SHP77 (cell line): ENCODE measurements at places on chromosomes 12 and 14.

DNA sequence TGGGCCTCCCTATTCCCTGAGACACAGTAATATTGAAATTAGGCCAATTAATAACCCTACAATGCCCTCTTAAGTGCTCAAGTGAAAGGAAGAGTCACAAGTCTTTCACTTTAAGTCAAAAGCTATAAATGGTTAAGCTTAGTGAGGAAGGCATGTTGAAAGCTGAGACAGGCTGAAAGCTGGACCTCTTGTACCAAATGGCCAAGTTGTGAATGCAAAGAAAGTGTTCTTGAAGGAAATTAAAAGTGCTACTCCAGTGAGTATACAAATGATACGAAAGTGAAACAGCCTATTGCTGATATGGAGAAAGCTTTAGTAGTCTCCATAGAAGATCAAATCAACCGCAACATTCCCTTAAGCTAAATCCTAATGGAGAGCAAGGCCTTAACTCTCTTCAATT, 140.8 kb downstream of the PTCSC3 start:
- no peak for DNase-seq

GRCh38 chr12:102542816-102543440, 62.6 kb upstream of the IGF1 start:
- no peak for DNase-seq

DNA sequence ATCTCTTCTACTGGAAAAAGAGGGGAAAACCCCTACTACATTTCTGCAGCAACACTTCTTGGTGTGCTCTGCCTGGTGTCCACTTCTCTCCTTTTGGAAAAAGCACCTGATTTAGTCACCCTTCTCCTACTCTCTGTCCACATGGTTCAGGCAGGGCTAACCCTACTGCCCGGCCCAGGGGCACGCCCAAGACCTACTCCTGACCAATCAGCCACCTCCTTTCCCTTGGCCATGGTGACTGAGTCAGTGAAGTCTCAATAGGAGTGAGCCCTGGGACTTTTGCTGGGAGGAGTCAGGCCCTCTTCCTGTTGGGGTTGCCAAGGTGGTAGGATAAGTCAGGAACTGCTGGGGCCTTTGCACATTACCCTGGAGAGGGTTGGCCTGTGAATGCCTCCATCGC, 52.5 kb upstream of the MYL2 start:
- no peak for DNase-seq

DNA sequence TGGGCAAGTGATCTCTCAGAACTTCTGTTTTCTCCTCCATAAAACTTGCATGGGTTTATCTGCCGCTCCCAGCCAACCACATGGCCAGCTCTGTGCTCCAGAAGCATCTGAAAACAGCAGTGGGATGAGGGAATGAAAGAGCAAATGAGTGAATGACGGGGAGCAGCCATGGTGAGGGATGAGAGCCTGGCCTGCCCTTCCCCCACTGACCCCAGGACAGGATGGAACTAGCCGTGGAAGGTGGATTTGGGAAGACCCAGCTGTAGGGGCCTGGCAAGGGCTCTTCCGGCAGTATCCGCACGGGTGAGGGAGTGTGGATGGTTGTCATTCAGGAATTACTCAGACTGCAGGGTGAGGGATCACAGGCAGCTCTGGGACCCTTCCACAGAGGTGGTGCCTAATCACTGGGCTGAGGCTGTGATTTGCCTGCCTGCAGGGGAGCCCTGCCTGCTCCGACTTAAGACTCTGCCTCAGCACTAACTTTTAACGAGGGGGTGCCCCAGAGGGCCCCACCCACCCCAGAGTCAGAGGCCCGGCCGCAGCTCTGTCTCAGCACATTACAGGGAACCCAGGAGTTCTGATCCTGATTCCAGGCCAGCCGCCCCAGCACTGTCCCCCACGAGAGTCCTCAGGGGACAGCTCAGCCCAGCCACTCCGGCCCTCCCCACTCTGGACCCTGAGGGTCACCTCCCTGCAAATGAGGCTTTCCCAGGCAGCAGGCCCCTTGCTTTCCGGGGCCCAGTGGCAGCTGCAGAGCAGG, 136.8 kb upstream of the C14orf180 start:
- no peak for DNase-seq

DNA sequence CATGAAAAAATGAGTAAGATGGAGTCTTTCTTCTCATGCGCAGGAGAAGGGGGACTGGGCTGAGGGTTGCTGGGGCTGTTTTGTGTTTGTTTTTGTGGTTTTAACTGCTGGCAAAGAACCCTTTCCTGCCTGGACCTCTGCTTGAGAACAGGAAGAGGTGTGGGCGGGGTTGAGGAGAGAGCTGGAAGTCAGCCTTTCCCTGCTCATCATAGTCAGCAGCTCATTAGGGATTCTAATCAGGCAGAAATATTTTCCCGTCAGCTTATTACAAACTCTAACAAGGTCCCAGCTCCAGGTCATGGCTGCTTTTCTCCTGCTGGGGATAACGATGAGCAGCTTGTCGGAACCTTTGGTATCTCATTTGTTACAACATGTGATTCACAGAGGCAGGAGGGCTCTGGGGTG, 185.0 kb upstream of the NRXN3 start:
- DNase-seq: no peak

DNA sequence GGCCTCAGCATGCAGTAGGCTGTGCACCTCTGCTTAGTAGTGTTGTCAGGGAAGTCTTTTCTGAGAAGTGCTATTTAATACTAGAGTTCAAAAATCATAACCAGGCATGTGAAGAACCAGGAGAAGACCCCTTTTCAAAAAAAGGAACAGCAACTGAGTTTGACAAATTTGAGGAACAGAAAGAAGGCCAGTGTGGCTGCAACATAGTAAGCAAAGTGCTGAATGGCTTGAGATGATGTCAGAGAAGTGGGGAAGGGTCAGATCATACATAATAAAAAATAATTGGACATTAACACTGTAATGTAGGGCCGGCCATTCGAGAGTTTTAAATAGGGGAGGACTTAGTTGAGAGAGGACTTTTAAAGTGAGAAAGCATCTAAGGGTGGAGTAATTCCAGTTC, 11.1 kb upstream of the CNTN1 start:
- DNase-seq: no peak

GRCh38 chr12:48972952-48973483, 1.5 kb upstream of the WNT10B start:
- DNase-seq: no peak

GRCh38 chr12:46915836-46916235, 90.0 kb upstream of the SLC38A4 start:
- no peak for DNase-seq

GRCh38 chr12:95648990-95649791, 97.9 kb upstream of the USP44 start:
- no peak for DNase-seq

- DNase-seq: no peak
Measured at GRCh38 chr12:52977170-52977569, 28.3 kb downstream of the KRT18 start.

DNA sequence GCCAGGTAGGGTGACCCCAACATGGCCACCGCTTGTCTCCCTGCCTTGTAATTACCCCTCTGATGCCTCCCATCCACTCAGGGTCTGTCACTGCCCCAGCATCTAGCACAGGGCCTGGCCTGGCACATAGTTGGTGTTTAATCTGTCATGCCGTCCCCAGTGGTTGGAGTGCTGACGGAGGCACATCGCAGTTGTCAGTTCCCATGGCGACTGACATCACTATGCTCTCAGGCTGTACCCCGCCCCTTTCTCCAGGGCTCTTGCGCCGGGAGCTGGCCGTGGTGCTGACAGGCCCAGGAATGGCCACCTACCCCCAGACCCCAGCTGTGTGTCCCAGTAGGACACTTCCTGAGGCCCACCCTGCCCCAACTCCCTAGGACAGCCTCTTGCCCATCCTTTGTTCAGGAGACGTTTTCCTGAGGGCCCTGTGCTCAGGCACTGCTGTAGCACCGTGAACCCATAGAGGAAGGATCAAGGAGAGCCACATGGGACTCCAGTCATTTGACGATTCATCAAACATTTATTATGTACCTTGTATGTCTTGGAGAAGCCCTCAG, 23.0 kb downstream of the FAM222A start:
- no peak for DNase-seq

- DNase-seq: no peak
Measured at GRCh38 chr14:101463566-101464171, 97.6 kb upstream of the DIO3 start.

DNA sequence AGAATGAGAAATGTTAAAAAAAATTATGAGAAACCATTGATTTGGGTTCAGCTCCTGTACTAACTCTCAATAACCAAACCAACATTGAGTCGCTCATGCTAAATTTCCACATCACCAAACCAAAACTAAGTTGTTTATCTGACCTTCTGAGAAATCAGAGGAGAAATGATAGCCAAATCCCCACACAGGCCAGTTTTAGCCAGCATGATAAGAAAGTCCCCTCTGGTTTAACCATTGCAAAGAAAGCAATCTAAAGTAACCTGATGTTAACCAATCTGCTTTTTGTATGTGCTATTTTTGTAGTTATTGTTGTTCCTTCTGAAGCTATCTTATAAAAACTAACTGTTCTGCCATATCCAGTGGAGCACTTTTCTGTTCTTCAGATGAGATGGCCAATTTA, 599.7 kb downstream of the SLC16A7 start:
- no peak for DNase-seq

DNA sequence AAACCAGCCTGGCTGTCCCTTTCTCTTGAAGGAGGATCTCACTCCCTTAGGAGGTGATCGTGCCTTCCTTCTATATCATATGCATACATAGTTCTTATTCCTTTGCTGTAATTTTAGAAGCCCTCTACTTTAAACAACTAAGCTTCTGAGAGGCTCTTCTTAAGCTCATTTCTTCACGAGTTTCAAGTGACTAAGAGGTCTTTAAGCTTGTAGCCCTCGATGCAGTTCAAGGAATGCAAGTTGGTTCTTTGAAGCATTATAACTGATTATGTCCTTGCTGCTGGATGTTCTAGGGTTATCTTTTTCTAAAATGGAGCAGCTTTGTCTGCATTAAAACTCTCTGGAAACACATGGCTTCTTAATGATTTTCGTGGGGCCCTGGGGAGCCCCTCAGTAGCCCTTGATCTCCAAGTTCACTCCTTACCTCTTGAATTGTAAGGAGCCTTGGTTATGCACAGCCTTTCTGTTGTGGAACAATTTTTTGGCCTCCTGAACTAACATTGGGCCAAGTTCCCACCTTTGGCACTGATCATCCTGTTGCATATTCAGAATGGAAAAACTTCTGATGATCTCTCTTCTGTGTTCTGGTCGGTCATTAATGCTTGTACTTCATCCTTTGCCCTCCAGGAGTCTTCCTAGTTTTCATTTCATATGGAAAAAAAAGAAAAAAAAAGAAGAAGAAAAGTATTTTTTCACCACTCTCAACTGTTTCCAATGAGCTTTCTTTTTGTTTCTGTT, 12.6 kb downstream of the RASSF8 start:
- DNase-seq: no peak

DNA sequence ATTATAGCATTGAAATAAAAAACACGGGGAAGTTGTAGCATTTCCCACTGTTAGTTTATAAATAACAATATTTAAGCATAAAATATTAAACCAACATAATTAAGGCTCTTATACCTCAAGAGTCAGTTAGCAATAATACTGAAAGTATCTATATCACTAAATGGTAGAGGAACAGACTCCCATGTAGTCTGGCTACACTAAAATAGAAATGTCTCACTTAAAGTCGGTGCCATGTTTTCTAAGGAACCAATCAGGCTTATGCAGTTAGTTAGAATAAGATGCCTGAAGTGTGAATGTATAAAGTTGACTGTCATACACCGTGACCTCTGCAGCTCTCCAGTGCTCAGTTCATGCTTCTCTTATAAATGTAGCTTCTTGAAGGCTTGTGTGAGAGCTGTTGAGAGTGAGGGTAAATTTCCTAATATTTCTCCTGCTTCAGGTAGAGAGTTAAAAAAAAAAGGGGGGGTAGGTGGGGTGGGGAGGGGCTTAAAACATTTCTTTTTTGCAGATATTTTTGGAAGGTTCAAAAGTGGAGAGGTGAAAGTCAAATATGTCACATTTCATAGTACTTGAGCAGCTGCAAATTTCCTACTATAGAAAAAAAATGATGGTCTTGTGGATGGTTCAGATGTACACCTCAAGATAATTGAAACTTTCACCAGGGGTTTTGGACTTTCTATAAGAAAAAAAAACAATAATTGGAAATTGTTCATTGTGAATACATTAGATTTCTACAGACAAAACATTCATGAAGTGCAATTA, 64.5 kb downstream of the PTCSC3 start:
- DNase-seq: no peak

DNA sequence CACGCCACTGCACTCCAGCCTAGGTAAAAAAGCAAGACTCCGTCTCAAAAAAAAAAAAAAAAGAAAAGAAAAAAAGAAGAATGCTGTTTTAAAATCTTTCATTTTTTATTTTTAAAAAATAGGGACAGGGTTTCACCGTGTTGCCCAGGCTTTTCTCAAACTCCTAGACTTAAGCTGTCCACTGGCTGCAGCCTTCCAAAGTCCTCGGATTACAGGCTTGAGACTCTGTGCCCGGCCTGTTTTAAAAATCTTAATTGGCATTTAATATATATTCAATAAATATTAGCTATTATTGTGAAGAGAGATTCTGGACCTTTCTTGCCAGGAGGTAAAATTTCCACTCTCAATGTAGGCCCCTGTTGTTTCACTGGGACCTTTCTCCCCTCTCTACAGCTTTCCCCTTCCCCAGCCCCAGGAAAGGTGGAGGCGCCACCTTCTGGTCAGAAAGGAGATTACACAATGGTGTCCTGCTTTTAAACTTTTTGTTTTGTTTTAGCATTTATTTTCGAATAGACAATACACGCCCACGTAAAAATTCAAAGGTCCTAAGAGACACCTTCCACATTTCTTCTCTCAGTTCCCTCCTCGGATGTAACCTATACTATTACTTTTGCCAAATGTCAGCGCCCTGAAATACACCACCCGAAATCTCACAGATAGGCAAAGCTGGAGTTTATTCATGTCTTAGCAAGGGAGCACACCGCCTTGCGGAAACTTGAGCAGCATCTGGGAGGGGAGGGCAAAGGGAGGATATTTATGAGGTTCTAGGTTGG, 23.8 kb upstream of the PHC1 start:
- no peak for DNase-seq

- peak; percentile 33 for DNase-seq
Measured at GRCh38 chr14:50230701-50231474, 490 bp downstream of the SOS2 start.

DNA sequence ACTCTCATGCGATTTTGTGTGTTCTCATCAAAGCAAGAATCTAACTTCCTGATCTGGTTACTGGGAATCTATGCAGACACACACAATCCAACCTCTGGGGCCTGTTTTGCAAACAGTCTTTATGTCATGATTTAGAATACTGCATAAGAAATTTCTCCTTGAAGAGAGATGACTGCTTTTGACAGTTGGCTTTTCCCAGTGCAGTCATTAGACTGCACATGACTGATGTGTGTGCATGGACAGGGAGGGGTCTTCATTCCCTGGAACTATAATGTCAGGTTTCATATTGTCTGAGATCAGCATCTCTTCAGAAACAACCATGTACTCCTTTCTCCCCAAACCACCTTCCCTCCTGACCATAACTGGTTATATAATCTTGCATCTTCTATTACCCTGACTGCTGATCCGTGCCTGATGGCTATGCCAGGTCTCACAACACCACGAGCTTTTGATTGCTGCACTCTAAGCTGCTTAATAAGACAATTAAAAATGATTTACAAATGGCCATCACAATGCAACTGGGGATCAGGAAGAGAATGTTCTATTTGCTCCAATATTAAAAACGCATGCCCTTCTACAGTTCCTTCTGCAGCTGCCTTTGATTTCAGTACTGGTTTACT, 995.4 kb downstream of the NRXN3 start:
- DNase-seq: no peak

- no peak for DNase-seq
Measured at GRCh38 chr12:3871356-3871755, 1.8 kb downstream of the PARP11 start.
